ENCODE measurements at places on chromosomes 1 and 21. TPM values are rescaled to one million over a fixed set of nuclear protein-coding genes. Genes with fewer than 3 reads are reported as not detected.

- no peak for DNase-seq
Measured at GRCh38 chr21:34668803-34669148, at the start of gene CLIC6. Gene CLIC6 (plus strand): TSS chr21:34668994. CDS start chr21:34669389, 395 bp downstream.

DNA sequence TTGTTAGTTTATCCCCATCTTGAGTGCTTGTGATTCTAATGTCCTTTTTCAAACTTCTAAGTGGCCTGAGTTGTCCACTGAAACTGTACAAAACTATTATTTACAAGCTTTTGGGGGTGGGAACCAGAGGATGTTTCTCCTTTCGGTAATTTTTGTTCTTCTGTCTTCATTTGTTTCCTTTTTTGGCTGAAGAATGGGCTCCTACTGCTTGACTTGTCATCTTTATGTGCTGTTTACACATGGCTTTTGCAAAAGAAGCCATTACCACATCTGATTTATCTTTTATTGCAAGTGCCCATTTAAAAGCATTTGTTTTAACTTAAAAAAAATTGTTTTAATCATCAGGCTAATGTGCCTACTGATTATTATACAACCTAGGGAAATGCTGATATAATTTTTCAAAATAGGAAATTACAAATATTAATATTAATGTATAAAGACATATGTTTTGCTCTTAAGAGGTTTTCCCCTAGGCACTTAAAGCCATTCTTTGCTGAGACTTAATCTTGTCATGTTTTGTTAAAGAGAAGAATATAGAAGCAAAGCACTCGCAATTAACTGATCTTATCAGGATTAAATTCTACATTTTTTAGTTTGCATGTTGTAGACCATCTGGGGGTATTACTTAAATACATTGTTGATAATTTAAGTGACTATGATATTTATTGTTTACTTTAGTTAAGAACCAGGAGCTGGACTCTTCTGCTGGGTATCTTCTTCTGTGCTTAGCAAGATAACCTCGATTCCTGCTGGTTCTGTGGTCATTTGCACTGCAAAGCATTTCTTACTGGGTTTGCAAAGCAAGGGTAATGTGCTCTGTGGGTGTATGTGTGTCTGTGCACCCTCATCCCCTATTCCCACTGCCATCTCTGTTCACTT lies 40.1 kb downstream of the TMEM200B start:
- no peak for DNase-seq

DNA sequence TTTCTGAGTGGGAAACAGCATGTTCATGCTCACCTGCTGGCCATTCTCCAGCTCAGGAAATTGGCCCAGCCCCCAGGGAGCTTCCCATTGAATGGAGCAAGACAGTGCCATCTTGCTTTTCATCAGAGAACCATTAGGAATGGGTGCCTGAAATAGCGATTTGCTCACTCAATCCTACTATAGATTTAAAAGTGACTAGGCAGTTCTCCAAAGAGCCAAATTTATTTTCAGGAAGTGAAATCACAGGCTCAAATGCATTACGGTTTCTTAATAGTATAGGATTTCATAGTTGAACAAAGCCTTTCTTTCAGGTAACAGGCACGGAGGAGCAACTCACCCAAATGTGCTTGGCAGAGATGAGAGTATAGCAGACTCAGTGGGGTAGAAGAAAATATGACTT lies 272.1 kb downstream of the GRIK1 start:
- no peak for DNase-seq

GRCh38 chr1:89547563-89548116 lies 23.0 kb downstream of the LRRC8B start:
- peak; percentile 64 for DNase-seq

DNA sequence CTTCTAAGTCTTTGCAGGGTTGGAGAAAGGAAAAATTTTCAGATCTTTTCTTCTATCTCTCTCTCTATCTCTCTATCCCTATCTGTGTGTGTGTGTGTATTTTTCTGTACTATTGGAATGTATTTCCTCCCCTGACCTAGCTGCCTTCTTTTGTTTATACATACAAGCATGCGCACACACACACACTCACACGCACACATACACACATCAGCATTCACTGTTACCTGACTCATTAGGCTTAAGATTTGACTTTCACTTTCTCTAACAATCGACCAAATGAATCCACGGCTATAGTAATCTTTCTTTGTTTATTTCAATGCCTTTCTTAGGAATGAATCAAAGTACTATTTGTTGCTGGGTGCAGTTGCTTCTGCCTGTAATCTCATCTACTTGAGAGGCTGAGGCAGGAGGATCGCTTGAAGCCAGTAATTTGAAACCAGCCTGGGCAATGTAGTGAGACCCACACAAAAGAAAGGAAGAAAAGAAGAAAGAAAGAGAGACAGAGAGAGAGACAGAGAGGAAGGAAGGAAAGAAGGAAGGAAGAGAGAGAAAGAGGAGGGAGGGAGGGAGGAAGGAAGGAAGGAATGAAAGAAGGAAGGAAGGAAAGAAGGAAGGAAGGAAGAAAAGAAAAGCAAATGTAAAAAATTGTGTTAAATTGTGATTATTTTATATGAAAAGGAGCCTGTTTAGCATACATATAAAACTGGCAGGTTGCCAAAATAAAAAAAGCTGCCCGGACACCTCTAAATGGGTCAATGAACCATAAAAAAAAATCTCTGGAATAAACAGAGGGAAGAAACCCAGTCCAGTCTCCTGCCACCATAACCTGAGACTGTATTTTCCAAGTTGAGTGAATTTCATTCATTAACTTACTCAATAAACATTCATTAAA lies 206.8 kb downstream of the ZNF326 start:
- DNase-seq = peak; percentile 32

DNA sequence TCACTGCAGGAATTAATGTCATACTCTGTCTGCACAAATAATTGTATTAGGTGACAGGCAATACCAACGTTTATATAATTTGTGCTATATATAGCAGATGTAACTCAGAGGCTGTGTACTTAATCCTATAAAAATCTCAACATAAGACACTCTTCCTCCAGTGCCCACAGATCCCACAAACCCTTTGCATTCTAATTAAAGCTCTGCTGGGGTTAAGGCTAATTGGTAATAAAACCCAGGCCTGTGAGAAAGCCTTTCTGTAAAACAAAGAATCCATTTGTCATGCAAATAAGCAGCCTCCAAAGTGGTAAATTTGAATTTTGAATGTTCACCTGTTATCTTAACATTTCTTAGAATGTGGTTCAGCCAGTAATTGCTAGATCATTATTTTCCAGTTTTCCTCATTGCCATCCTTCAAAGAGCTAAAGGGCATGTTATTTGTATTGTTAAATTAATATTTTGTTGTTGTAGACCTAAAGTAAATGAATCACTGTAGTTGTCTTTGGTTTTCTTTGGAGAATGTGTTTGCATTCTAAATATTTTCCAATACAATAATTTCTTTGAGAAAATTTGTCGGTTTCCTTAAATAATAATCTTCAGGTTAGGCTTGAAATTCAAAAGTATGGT lies 46.3 kb upstream of the PRDX6 start:
- no peak for DNase-seq

- no peak for DNase-seq
Measured at GRCh38 chr1:193265716-193266115, 79.3 kb upstream of the B3GALT2 start.

- peak; percentile 70 for DNase-seq
Measured at GRCh38 chr1:197924516-197925123, 7.4 kb downstream of the LHX9 start.

DNA sequence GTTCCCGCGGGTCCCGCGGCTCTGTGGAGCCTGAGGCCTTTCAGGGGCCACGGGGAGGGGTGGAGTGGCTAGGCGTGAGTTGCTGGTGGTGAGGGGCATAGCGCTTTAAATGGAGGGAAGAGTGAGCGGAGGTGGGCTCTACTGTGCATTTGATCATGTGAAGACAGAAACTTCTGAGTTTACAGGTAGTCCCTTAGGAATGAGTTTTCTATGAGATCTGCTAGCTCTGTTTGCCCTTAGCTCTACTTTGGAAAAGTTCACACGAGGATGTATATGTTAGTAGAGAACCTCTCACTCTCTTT lies 593 bp downstream of the ST6GALNAC3 start:
- DNase-seq = no peak

DNA sequence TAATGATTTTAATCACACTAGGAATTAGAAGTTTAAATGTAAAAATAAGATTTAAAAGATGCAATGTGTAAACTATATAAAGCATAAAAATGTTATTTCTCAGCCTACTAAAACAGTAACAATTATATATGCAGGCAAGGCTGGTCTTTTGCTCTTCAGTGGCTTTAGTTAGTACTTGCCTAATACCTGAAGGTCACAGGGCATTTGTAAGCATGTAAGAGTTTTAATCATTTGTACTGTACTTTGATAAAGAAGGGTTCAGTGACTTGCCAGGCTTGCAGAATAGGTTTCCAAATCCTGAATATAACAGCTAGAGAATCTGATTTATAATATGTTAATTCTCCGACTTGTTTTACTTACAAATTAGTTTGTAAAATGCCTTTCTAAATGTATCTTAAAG lies 256.5 kb downstream of the GPR52 start:
- no peak for DNase-seq

DNA sequence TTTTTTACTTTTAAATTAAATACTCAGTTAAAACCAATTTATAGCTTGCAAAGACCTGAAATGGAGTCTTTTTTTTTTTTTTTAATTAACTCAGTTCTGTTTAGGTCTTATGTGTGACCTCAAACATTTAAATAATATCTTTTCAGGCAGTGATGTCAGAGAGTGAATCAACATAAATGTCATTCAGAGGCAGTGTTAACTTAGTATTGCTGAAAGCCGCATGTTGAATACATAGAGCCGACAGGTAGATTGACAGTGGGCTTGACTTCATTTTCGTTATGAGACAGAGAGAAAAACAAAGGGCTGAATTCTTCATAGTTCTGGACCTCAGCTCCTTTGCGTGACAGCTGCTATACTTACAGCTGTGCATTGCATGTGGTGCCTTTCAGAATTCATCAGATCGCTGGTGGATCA lies 51.5 kb downstream of the PRDM2 start:
- peak; percentile 29 for DNase-seq

DNA sequence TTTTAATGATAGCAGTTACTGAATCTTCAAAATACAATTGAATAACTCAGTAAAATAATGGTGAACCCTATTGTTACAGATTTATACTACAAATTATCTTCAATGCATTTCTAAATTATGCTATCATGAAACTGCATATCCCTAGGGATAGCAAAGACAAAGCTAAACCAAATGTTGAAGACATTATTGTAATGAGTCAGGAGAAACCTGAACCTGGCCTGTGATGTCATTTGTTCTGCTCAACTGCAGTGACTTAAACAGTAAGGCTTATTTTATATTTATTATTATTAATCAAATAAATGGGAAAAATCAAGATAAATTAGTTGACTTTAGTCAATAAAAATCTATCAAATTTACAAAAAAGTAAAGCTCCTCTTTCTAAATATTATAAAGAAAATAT lies 100.3 kb downstream of the UCHL5 start:
- DNase-seq = peak; percentile 77

GRCh38 chr1:96072021-96072420 lies 649.6 kb upstream of the PTBP2 start:
- peak; percentile 7 for DNase-seq

- no peak for DNase-seq
Measured at GRCh38 chr1:230349020-230349393, 77.1 kb downstream of the PGBD5 start.

DNA sequence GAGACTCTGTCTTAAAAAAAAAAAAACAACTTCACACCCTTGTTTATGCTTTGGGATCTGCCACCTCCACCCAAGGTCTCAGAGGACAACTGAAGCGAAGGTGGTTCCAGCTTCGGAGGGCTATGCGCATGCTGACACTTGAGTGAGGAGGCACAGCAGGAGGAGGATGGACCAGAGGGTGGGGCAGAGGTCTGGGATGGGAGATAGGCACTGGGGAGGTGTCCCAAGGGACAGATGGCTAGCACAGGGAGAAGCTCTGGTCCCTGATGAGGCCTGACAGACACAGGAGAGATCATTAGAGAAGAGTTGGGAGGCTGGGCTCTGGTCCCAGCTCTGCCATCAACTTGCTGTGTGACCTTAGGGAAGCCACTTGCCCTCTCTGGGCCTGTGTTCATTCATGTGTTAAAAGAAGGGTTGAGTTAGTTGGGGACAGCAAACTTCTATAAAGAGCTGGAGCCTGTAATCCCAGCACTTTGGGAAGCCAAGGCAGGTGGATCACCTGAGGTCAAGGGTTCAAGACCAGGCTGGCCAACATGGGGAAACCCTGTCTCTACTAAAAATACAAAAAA lies 16.8 kb downstream of the E2F2 start:
- DNase-seq = no peak

- no peak for DNase-seq
Measured at GRCh38 chr1:10502206-10502605, 27.5 kb downstream of the PEX14 start.

DNA sequence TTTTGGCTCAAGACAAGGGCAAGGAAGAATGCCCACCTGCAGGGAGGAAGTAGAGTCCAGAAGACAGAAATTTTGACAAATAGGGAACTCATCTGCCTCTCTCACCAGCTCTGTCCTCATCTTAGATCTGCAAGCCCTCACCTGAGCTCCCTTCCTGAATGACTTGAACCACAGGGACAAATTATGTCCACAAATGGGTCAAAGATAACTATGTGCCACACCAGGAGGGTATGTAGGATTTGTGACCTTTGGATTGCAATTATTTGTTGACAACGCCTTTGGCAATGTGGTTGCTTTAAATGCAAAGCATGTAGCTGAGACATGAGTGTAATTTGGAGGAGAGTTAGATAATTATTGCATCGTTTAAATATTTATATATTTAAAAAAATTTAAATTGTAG lies 79.5 kb downstream of the GRIK1 start:
- no peak for DNase-seq

DNA sequence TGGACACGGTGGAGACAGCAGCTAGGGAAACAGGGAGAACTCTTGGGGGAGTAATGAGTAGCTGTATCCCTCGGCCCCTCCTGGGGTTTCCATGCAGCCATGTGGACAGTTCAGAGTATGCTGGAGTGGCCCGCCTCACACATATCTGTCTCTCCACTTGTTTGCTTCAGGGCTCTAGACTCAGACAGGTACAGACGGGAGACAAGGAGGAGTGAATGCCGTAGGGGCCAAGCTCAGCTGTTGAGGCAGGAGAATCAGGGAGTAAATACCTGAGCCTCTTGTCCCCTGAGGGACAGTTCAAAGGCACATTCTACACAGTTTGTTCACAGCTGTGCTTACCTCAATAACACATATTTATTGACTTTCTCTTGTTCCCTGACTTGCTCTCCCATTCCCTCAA lies 7.7 kb upstream of the PTGFRN start:
- DNase-seq = no peak

- no peak for DNase-seq
Measured at GRCh38 chr1:37753473-37754321, 11.2 kb downstream of the EPHA10 start.

- DNase-seq = peak; percentile 53
Measured at GRCh38 chr1:185154912-185155513, 1.7 kb downstream of the TRMT1L start.

- DNase-seq = no peak
Measured at GRCh38 chr1:156157506-156157905, 4.1 kb downstream of the SEMA4A start.

Gene INSRR
- polyA plus RNA-seq = 0.09 TPM

Gene DNAJC28
- 2.0 TPM for polyA plus RNA-seq

Gene ITGB2
- 2.2 TPM for polyA plus RNA-seq

Gene RHCE
- 1.6 TPM for polyA plus RNA-seq

Gene S100A7A
- not detected for polyA plus RNA-seq

Gene PRSS38
- polyA plus RNA-seq = not detected

Gene NHLH2
- not detected for polyA plus RNA-seq

Gene NEXN
- 69.0 TPM for polyA plus RNA-seq

Gene MCOLN3
- 0.77 TPM for polyA plus RNA-seq

Gene MRPS21
- polyA plus RNA-seq = 116 TPM

Gene CELA3A
- not detected for polyA plus RNA-seq

Data from GM23248 (cell line).